Heart left ventricle (tissue), 16 donors: ENCODE measurements at places on chromosomes 5 and 9. TPM values are rescaled to one million over a fixed set of nuclear protein-coding genes. Genes with fewer than 3 reads are reported as not detected.

DNA sequence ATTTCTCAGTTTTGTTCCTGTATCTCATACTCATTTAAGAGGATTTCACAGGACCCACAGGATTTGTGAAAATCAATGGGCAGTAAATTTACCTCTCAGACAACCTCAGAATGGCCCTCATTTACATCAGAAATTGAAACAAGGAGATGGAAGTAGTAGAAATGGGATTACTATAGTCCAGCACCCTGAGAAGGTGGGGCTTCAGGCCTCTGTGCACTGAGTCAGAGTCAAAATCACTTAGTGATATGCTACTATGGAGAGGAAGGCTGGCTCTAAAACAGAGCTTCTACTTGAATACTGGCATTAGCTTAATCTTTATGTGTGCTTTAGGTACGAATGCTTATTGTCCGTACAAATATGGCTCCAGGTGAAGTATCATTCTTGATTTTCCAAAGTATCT is 159.3 kb downstream of the CEP120 start:
- no peaks in the 10 kb centered on the region for H3K4me1 ChIP-seq
- H3K36me3 ChIP-seq, result no peaks in the 10 kb centered on the region
- H3K27me3 ChIP-seq, result no peaks in the 10 kb centered on the region
- DNase-seq, result no peak

DNA sequence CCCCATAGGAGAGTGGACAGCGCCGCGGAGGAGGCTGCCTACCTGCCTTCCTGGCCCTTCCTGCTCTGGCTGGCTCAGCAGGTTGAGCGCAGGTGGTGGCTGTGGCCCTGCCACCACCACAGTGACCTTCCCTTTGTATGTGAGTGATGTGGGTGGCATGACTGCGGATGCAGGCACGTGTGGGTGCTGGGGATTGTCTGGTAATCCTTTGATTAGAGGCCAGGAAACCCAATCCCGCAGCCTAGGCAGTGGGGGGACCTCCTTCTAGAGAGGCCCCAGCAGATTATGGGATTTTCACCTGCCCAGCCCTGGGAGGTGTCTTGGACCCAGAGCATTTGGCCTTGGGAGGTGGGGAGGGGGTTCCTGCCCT is 16.5 kb downstream of the RXRA start:
- no peak for DNase-seq
- no peak overlapping the region for H3K4me3 ChIP-seq
- no peaks in the 10 kb centered on the region for H3K27me3 ChIP-seq
- H3K4me1 ChIP-seq, result peaks cover 48% of the 10 kb centered on the region
- H3K36me3 ChIP-seq, result no peaks in the 10 kb centered on the region

- no peaks in the 10 kb centered on the region for H3K36me3 ChIP-seq
- no peak overlapping the region for H3K4me3 ChIP-seq
- peak overlapping the region; percentile 59 for H3K27ac ChIP-seq
- DNase-seq, result peak; percentile 71
- no peaks in the 10 kb centered on the region for H3K27me3 ChIP-seq
Measured at GRCh38 chr9:87792831-87793288, 66.9 kb downstream of the CTSL start.

DNA sequence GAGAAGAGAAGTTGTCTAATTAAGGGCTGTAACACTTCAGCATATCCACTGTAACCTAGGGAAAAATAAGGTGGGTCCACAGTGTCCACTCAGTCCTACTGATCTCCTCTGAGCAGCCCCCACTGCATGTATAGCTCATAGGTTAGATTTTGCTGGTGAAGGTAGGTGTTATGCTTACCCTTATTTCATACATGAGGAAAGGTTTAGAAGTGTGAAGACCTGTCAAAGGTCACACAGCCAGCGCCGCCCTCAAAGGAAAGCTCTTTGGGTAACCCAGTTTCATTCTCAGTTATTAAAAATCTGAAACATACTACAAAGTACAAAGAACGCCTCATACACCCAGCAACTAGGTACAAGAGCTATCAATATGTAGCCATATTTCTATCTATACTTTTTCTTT is 87.2 kb downstream of the TLE4 start:
- H3K4me3 ChIP-seq, result no peak overlapping the region
- H3K36me3 ChIP-seq, result no peaks in the 10 kb centered on the region
- no peaks in the 10 kb centered on the region for H3K4me1 ChIP-seq
- DNase-seq, result no peak

DNA sequence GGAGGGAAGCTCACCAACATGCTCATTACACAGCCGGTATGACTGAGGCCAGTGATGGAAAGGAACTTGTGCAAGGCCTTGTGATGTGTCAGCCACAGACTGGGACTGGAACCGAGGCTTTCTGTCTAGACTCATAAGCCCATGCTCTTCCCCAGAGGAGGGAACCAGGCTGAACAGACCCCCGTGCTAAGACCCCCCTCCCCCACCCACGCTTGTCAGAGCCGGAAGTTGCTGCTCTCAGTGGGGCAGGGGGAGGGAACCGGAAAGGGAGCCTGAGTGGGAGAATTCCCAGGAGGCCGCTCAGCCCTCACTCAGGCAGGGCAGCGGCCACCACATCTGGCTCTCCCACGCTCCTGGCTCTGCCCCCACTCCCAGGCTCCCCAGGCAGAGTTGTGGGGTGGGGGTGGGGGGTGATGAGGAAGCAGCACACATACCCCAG is 4.1 kb upstream of the PDGFRB start:
- H3K4me1 ChIP-seq, result peaks cover 63% of the 10 kb centered on the region
- peak; percentile 87 for DNase-seq
- peak overlapping the region; percentile 84 for H3K27ac ChIP-seq
- H3K4me3 ChIP-seq, result no peak overlapping the region
- no peaks in the 10 kb centered on the region for H3K27me3 ChIP-seq

- DNase-seq, result no peak
- no peaks in the 10 kb centered on the region for H3K27me3 ChIP-seq
- peaks cover 2% of the 10 kb centered on the region for H3K4me1 ChIP-seq
- no peak overlapping the region for H3K4me3 ChIP-seq
- no peak overlapping the region for H3K27ac ChIP-seq
- no peaks in the 10 kb centered on the region for H3K36me3 ChIP-seq
Measured at GRCh38 chr9:75664597-75664996, 225.9 kb upstream of the PCSK5 start.

- no peaks in the 10 kb centered on the region for H3K27me3 ChIP-seq
- peaks cover 16% of the 10 kb centered on the region for H3K4me1 ChIP-seq
- no peak overlapping the region for H3K4me3 ChIP-seq
- peak overlapping the region; percentile 81 for H3K27ac ChIP-seq
- no peak for DNase-seq
- no peaks in the 10 kb centered on the region for H3K36me3 ChIP-seq
Measured at GRCh38 chr5:173014671-173015070, 31.1 kb downstream of the ATP6V0E1 start.

- no peak overlapping the region for H3K27ac ChIP-seq
- peaks cover 100% of the 10 kb centered on the region for H3K36me3 ChIP-seq
- no peak for DNase-seq
- H3K27me3 ChIP-seq, result no peaks in the 10 kb centered on the region
- H3K4me3 ChIP-seq, result no peak overlapping the region
Measured at GRCh38 chr9:89346696-89347095, 28.4 kb downstream of the SECISBP2 start.

- no peak overlapping the region for H3K27ac ChIP-seq
- H3K27me3 ChIP-seq, result no peaks in the 10 kb centered on the region
- no peak for DNase-seq
- no peaks in the 10 kb centered on the region for H3K36me3 ChIP-seq
- H3K4me3 ChIP-seq, result no peak overlapping the region
Measured at GRCh38 chr9:125172031-125172755, 17.4 kb downstream of the PPP6C start.

- H3K27me3 ChIP-seq, result no peaks in the 10 kb centered on the region
- no peak overlapping the region for H3K4me3 ChIP-seq
Measured at GRCh38 chr9:13412331-13412730, 132.8 kb upstream of the MPDZ start.

DNA sequence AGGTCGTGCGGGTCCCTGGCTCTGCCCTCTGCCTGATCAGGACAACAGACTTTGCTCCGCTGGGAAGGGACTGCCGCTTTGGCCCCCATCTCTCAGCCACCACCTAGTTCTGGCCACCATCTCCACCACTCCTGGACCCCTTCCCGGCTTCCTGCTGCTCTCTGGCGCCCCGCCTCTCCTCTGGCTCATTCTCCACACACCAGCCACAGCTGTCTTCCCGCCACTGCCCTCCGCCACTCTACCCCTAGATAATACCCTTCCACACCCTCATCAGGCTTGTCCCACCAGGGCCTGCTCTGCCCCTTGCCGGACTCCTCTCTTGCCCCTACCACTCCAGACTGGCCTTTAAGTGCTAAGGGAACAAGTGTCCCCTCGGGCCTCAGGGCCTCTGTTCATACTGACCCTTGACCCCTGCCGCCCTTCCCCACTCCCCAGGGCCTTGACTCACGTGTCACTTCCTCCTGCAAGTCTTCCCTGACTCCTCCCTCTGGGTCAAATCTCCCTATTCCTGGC is 3.0 kb upstream of the CDX1 start:
- H3K27me3 ChIP-seq, result peaks cover 6% of the 10 kb centered on the region
- H3K4me1 ChIP-seq, result peaks cover 52% of the 10 kb centered on the region
- peak overlapping the region; percentile 72 for H3K27ac ChIP-seq
- H3K4me3 ChIP-seq, result no peak overlapping the region

GRCh38 chr5:35274839-35275509 is 44.7 kb upstream of the PRLR start:
- no peak overlapping the region for H3K27ac ChIP-seq
- no peaks in the 10 kb centered on the region for H3K27me3 ChIP-seq
- DNase-seq, result no peak

GRCh38 chr9:109063760-109064159 is 50.5 kb upstream of the CTNNAL1 start:
- no peak overlapping the region for H3K27ac ChIP-seq
- no peaks in the 10 kb centered on the region for H3K27me3 ChIP-seq
- H3K4me3 ChIP-seq, result no peak overlapping the region
- DNase-seq, result no peak
- H3K4me1 ChIP-seq, result no peaks in the 10 kb centered on the region
- peaks cover 5% of the 10 kb centered on the region for H3K36me3 ChIP-seq

DNA sequence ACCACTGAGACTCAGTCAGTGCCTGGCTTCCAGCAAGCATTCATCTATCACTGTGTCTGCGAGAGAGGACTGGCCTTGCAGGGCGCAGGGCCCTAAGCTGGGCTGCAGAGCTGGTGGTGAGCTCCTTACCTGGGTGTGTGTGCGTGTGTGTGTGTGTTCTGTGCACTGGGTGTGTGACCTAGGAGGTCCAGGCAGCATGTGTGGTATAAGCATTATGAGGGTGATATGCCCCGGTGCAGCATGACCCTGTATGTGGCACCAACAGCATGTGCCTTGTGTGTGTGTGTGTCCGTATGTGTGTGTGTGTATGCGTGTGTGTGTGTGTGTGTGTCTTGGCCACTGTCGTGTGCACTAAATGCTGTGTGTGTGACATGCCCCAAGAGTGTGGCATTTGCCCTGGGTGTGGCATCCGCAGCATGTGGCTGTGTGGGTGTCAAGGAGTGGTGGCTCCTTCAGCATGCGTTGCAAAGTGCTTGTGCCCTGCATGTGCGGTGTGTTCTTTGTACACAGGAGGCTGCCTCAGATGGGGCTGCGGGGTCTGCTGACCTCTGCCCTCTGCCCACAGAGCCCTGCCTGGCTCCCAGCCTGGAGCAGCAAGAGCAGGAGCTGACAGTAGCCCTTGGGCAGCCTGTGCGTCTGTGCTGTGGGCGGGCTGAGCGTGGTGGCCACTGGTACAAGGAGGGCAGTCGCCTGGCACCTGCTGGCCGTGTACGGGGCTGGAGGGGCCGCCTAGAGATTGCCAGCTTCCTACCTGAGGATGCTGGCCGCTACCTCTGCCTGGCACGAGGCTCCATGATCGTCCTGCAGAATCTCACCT is 3.3 kb downstream of the FGFR4 start:
- H3K27ac ChIP-seq, result no peak overlapping the region
- H3K4me3 ChIP-seq, result no peak overlapping the region
- no peaks in the 10 kb centered on the region for H3K36me3 ChIP-seq
- DNase-seq, result no peak
- no peaks in the 10 kb centered on the region for H3K4me1 ChIP-seq

GRCh38 chr5:132259069-132259851 is 1.8 kb downstream of the PDLIM4 start:
- no peaks in the 10 kb centered on the region for H3K27me3 ChIP-seq
- H3K4me3 ChIP-seq, result no peak overlapping the region
- DNase-seq, result peak; percentile 79
- H3K27ac ChIP-seq, result peak overlapping the region; percentile 48

DNA sequence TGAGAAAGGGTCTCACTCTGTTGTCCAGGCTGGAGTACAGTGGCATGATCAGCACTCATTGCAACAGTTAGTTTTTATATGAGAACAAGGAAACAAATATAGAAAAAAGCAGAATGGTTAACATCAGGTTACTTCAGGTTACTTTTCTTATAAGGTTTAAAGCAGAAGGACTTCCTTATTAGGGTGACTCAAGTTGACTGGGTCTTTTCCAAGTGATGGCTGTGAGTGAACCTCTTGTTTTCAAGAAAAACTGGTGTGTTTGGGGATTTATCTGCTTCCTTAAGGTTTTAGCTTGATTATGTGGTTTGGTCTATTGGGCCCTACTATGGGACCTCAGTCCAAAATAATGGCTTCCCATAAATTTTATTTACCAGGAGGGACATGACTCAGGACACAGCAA is 99.2 kb downstream of the ARRDC3 start:
- no peak overlapping the region for H3K27ac ChIP-seq
- no peaks in the 10 kb centered on the region for H3K36me3 ChIP-seq
- DNase-seq, result no peak
- no peaks in the 10 kb centered on the region for H3K27me3 ChIP-seq
- peaks cover 3% of the 10 kb centered on the region for H3K4me1 ChIP-seq
- H3K4me3 ChIP-seq, result no peak overlapping the region

DNA sequence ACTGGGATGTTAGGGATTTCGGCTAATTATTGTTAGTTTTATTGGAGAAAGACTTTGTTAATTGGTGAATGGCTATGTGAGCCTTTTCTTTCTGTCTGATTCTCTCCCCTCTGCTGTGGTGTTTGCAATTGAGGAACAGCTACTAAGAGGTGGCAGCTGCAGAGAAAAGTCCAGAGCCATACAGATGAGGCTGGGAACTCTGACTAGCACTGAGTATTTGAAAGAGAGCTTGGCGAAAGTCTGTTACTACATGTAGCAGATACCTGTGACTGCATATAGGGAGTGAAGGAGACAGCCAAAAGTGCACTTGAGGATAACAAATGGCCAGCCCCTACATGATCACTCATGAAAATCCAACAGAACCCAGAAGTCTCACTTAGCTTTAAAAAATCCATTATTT is 44.3 kb upstream of the HSPB3 start:
- no peak overlapping the region for H3K4me3 ChIP-seq
- no peak for DNase-seq
- no peak overlapping the region for H3K27ac ChIP-seq

GRCh38 chr5:149811453-149811852 is 81.3 kb downstream of the PPARGC1B start:
- peaks cover 48% of the 10 kb centered on the region for H3K4me1 ChIP-seq
- no peaks in the 10 kb centered on the region for H3K36me3 ChIP-seq
- no peak overlapping the region for H3K4me3 ChIP-seq
- H3K27me3 ChIP-seq, result no peaks in the 10 kb centered on the region
- no peak overlapping the region for H3K27ac ChIP-seq

PCDHB4 gene
- total RNA-seq, result 2.1 TPM

GIN1 gene
- 12.1 TPM for total RNA-seq

CSF2 gene
- not detected for total RNA-seq

CTSL gene
- 382 TPM for total RNA-seq
